ENCODE measurements at places on chromosomes 4 and X. TPM values are rescaled to one million over a fixed set of nuclear protein-coding genes. Genes with fewer than 3 reads are reported as not detected.

GRCh38 chrX:45749375-45749774, 548.7 kb upstream of the DIPK2B start:
- DNase-seq, result no peak

DNA sequence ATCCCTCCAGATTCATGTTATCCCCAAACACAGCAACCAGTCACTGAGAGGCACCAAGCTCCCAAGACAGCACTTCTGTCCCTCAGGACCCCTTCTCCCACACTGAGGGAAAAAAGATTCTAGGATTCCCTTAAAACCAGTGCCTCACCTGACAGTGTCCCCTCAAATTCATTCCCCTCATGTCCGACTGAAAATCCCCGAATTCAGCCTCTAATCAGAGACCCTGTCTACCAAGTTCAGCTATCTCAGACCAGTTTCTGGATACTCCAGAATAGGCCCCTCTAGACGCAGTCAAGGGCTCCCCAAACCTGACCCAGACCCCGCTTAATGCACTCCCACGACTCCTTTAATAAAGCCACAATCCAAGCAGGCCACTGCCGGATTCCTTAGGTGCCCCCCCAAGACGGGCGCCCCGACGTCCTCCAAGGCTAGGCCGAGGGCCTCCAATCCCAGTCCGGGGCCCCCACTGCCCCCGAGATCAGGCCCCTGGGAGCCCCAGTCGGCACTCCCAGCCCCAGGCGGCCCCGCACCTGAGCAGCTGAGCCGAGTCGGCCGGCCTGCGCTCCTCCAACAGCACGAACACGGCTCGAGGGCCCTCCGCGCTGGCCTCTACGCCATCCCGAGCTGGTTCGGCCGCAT, 457 bp downstream of the TFE3 start:
- no peak for DNase-seq

Gene SPANXD
- total RNA-seq, result not detected

DNA sequence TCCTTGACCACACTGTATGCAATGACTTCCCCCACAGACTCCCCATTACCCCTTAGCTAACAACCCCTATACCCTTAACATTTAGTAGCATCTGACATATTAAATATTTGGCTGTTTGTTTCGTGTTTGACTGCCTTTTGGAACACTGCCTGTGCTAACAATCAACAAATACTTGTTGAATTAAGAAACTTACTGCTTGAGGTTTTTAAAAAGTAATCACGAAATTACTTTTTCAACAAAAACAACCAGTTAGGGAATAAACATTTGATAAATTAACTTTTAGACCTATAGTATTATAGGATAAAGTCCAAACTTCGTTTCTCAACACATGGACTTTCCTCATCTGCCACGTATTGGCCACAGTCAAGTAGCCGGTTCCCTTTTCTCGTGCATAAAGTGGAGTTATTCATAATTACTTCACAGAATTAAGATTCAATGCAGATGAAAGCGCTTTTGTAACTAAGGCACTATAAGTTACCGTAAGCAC, 555 bp upstream of the ELMOD2 start:
- no peak for DNase-seq

Gene CXXC4
- 1.3 TPM for total RNA-seq

DNA sequence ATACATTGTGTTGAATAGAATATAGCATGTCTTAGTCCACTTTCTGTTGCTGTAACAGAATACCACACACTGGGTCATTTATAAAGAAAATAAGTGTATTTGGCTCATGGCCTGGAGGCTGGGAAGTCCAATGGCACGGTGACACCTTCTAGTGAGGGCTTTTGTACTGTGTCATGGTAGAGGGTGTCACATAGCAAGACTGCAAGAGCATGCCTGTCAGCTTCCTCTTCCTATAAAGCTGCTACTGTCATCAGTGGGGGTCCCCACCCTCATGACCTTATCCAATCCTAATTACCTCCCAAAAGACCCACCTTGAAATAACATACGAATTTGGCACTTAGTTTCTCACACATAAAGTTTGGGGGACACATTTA, 193.2 kb downstream of the PTTG2 start:
- DNase-seq, result no peak

DNA sequence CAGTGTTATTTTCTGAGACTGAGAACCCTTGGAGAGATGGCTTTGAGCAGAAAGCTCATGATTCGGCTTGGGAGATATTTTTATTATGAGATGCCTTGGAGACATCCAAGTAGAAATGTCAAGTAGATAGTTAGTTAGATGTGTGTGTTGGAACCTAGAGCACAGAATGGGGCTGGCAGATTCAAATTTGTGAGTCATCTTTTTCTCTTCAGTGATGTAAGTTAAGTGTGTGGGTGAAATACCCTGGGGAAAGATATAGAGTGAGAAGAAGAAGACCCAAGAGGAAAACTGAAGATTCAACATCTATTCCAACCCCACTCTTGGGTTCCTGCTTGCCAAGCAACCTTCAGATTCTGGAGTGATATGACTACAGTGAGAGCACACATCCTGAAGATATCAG, 580.8 kb upstream of the AMOT start:
- DNase-seq, result no peak

Gene CXCL8
- total RNA-seq, result 404 TPM

Gene HEPH
- not detected for total RNA-seq

Gene DRP2
- total RNA-seq, result 0.66 TPM

DNA sequence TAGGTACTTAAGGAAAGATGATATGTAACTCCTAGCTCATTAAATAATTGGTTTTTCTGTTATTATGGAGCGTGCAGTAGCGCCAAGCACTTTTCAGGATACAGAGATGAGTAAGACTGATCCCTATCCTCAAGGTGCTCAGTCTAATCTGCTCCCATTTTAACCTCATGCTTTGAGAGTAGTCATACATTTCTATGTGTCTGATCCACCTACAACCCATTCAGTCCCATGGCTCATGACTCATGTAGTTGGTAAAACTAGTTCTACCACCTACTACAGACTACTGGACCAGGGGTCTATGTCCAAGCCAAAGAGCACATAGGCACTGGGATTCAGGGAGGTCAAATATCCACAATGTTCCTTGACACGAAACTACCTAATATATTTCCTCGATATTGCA, 60.8 kb downstream of the TMEM154 start:
- DNase-seq, result peak; percentile 20

DNA sequence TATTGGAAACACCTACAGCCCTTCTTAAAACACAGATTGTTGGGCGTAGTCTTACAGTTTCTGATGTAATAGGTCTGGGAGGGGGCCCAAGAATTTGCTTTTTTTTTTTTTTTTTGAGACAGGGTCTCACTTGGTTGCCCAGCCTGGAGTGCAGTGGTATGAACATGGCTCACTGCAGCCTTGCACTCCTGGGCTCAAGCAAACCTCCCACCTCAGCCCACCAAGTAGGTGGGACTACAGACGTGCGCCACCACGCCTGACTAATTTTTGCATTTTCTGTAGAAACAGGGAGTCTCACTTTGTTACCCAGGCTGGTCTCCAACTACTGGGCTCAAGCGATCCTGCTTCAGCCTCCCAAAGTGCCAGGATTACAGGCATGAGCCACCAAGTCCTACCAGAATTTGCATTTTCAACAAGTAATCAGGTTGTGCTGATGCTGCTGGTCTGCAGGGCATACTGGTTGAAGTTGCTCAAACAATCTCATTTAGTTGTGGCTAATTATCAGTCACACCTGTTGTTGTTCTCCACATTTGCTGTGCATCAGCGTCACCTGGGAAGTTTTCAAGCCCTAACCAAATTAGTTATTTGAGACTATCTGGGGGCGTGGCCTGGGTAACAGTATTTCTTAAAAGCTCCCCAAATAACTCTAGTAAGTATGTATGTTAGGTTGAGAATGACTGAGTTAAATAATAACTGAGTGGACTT, 14.0 kb downstream of the TMEM154 start:
- DNase-seq, result no peak

- DNase-seq, result no peak
Measured at GRCh38 chrX:22803353-22803752, 196.4 kb upstream of the DDX53 start.

Gene MAGEE1
- total RNA-seq, result 0.80 TPM

- no peak for DNase-seq
Measured at GRCh38 chr4:54909961-54910360, 215.4 kb downstream of the KDR start.

- DNase-seq, result no peak
Measured at GRCh38 chr4:15510961-15511360, 41.3 kb downstream of the CC2D2A start.
